NCI-H2081 treated with DMSO at 0.1 percent for 48 hours (cell line): ENCODE measurements at places on chromosomes 6 and 20.

GRCh38 chr20:63735859-63736718 is at the start of gene LIME1:
TSS of gene LIME1 (plus strand) at chr20:63736664. CDS start at chr20:63737550, 886 bp downstream.
- DNase-seq, result no peak

DNA sequence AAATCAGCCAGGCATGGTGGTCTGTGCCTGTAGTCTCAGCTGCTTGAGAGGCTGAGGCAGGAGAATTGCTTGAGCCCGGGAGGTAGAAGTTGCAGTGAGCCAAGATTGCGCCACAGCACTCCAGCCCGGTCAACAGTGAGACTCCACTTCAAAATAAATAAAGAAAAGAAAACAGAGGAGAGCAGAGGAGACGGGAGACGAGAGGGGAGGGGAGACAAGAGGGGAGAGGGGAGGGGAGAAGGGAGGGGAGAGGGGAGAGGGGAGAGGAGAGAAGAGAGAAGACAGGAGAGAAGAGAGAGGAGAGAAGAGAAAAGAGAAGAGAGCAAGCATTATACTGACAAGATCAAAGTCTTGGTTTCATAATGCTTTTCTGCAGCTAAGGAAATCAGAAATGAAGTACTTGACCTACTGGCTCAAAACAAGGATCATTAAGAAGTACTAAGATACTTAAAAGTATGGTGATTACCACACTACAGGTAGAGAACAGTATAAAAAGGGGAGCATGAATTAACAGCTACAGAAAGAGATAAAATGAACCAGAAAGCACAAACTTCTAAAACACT is 30.5 kb downstream of the FAM8A1 start:
- DNase-seq, result no peak

DNA sequence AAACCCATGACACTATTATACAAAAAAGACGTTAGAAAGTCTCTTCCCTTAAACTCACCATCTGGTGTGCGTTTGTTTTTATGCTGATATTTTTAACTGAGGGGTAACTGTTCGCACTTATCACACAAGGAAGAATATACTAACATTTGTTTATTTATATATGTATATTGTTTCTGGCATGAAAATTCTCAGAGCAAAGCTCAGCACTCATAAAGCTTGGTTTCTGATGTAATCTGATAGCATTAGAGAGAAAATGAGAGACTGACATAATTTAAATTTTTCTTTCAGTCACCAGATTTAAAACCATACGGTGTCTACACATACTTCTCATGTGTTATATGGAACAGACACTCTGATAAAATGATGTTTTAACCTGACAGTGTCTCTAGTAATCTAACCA is 6.9 kb downstream of the BLOC1S5 start:
- DNase-seq, result no peak

- no peak for DNase-seq
Measured at GRCh38 chr6:16320533-16321340, 82.3 kb downstream of the GMPR start.

DNA sequence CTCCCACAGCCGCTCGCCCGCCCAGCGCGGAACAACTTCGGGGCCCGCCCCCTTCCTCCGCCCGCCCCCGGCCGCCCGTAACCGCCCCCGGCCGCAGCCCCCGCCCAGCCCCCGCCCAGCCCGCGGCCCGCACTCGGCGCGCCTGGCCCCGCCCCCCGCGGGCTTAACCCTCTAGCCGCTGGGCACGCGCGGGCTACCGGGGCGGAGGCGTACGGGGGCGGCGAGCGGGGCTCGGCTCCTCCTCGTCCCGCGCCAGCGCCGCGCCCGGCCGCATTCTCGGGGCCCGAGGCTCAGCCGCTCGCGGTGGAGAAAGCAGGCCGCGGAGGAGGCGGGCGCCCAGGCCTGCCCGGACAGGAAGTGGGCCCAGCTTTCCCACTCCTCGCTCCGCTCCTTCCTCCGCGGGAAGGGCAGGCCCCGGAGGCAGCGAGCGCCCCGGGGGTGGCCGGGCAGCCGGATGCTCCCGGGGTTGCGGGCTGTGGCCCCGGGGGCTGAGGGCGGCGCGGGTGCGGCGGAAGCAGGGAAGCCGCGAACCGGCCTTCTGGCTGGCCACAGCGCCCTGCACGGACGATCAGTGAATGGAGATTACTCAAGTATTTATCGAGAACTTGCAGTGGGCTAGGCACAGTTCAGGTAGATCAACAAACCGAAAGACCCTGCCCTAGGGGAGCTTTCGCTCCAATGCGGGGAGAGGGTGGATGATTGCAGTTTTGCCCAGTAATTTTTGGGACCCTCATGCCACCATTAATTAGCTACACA is at the start of gene TRAM2:
TSS of gene TRAM2 (minus strand) at position 39 of the 756 bp plus-strand sequence. CDS start 145 bp downstream, outside the sequence.
- no peak for DNase-seq

DNA sequence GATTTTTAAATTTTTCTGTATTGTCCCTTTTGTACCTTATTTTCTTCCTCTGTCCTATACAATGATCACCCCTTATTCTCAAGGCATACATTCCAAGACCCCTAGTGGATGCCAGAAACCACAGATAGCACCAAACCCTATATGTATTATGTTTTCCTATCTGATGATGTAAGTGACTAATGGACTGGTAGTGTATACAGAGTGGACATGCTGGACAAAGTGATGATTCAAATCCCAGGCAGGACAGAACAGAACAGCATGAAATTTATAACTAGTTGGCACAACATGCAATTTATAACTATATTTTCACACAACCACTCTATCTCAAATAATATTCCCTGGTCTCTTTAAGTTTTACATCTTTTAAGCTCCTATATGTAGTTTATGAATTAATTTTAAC is 205.6 kb upstream of the FLRT3 start:
- no peak for DNase-seq

- DNase-seq, result no peak
Measured at GRCh38 chr20:62032609-62033368, 32.9 kb downstream of the TAF4 start.

- DNase-seq, result no peak
Measured at GRCh38 chr20:56259948-56260347, 11.4 kb downstream of the MC3R start.

DNA sequence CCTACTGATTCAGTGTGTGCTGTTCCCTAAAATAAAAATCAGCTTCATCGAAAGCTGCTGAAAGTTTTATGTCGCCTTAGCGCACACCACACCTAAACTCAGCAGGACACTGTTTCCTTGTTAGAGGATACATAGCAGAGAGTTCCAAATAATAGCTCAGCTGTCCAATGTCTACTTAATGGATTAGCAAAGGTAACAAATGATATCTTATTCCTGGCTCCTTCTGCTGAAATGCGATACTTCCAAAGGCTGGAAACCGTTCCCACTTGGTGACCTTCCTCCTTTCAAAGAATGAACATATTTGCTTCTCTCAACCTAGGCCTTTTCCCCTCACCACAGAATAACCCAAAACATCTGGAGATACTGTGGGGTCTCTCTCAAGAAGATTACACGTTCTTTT is 189.5 kb upstream of the GMDS start:
- DNase-seq, result no peak

DNA sequence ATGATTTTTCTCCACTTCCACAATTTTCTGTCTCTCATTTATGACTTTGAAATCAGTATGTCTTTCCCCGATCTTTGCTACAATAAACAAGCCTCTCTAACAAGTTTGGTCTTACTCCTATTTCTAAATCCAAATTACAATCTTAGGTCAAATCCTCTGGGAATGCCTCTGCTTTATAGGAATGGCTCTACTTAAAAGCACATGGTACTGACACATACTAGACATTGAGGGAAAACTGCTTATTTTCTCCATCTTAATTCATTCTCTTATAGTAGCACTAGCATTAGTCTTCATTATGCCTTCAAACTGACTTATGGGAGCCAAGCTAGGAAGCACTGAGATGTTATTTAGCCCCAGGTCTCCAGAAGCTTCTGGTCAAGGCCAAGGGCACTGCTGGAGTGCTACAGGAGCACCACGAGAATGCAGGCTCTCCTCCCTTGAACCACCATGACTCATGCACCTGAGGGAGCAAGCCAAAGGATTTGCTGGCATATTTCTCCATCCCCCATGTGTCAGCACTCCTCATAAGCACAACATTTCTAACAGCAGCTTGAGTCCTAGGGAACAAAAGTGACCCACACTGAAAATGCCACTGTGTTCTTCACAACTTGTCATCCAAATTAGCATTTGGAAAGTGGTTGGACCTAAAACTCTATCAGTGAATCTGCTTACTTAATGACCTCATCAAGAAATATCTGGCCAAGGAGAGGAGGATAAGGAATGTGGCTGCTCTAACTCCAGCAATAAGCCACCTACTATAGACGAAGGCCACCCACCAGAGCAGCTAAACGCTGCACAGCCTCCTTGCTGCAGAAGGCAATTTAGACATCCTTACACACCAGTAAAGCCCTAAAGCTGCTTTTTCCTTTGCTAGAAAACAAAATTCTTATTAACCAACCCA is 156.8 kb upstream of the KCNQ5 start:
- DNase-seq, result no peak

DNA sequence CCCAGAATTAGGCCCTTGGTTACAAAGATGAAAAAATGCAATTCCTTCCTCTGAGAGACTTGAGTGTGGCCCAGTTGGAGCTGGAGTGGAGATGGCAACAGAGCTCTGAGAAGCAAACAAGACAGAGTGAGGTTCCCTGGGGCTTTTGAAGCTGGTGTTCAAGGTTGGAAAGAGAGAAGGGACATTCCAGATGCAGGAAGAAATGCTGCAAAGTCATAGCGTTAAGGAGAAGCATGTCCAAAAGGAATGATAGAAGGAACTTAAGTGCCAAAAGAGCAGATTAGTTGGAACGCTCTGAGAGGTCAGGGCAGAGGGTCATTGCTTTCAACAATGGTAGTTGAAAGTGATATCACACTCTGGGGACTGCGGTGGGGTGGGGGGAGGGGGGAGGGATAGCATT is 251.8 kb downstream of the TBC1D7 start:
- DNase-seq, result no peak

- DNase-seq, result no peak
Measured at GRCh38 chr20:4070323-4071177, 55.2 kb upstream of the RNF24 start.

DNA sequence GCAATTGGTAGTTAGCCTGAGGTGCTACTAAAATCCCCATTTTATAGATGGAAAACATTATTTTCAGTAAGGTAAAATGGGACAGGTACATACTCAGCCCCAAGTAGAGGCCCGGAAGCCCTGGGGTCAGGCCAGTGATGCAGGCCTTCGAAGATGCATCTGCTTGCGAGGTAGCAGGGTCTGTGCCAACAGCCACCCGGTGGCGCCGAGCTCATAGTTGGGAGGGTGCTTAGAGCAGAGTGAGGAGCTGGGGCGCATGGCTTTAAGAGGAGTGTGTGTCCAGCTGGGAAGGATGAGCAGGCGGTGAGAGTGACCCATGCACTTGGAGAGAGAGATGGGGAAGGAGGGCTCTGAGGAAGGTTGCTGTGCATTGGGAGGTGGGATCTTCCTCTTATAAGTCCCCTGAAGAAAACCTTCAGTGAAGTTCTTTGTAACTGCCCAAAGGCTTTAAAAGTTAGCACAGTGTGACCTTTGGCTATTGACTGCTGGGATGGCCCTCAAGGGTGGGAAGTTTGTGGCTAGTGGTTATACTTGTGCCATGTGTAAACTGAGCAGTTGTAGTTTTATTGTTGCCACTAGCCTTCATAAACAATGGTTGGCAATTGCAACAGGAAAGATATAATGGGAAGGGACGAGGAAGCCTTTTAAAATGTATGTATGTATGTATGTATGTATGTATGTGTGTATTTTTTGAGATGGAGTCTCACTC is 71.1 kb downstream of the TOX2 start:
- no peak for DNase-seq

DNA sequence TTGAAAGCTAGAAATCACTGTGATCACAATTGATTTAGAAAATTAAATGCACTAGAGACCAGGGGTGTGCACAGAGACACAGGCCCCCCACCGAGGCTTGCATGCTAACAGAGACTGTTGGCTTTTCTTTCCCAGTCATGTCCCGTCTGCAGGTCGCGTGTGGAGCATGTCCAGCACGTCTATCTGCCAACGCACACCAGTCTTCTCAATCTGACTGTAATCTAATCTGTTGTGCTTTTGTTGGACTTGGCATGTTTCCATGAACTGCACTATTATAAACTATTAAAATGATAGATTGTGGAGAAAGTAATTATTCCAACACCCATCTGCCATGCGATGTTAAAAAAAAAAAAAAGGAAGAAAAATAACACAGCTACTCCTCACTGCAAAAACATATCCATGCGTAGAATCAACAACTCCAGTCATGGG is 17.7 kb downstream of the MYLIP start:
- DNase-seq, result peak; percentile 92

- no peak for DNase-seq
Measured at GRCh38 chr20:25025986-25026605, 31.8 kb downstream of the ACSS1 start.

DNA sequence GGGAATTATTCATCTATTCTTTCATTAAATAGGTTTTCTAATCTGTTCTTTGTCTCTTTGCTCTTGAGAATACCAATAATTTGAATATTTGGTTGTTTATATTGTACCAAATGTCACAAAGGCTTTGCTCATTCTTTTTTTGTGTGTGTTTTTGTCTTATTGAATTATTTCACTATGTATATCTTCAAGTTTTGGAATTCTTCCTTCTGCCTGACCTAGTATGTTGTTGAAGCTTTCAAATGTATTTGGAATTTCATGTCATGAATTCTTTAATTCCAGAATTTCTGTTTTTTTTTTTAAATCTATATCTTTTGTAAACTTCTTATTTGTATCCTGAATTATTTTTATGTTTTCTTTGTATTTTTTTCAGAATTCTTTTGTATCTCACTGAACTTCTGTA is 16.8 kb downstream of the HLA-B start:
- DNase-seq, result no peak

DNA sequence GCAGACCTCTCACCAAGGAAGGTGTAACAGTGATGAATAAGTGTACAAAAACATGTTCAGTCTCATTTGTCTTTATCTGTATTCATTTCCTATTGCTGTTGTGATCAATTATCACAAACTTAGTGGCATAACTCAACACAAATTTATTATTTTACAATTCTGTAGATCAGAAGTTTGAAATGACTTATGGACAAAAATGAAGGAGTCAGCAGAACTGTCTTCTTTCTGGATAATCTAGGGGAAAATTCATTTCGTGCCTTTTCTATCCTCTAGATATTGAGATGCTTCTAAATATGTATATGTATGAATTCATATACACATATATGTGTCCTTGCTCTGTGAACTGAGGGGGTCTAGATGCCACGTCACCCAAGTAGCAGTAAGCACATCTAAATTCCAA is 663.1 kb upstream of the MARCKS start:
- DNase-seq, result no peak
